ENCODE measurements at places on chromosomes 16 and 17.

DNA sequence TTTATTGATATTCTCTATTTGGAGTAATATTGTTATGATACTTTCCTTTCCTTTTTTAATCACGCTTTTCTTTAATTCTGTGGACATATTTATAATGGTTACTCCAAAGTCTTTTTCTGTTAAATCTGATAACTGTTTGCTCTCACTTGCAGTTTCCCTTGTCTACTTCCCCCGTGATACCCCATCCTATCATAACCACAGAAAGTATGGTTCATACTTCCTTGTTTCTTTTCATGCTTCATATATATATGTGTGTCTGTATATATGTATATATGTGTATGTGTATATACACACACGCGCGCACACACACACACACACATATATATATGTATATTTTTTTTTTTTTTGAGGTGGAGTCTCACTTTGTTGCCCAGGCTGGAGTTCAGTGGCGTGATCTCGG, 23.5 kb downstream of the SPECC1 start:
- DNase-seq: no peak

- DNase-seq: no peak
Measured at GRCh38 chr16:52439171-52439701, 107.7 kb downstream of the TOX3 start.

GRCh38 chr16:24102209-24102660, 153.9 kb upstream of the CACNG3 start:
- DNase-seq: no peak

GRCh38 chr17:3688852-3689261, 7.1 kb downstream of the P2RX5 start:
- DNase-seq: no peak

DNA sequence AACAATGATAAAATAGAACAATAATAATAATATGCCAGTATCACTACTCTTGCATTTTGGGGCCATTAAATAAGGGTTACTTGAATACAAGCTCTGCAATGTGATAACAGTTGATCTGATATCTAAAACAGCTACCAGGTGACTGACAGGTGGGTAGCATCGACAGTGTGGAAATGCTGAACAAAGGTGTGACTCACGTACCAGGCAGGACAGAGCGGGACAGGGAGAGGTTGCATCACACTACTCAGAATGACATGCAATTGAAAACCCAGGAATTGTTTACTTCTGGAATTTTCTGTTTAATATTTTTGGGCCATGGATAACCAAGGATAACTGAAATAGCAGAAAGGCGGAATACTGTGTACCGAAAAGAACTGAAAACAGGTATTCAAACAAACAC, 15.8 kb upstream of the ZNF19 start:
- DNase-seq: no peak

- DNase-seq: no peak
Measured at GRCh38 chr16:71794943-71795342, 13.7 kb downstream of the AP1G1 start.

GRCh38 chr17:74731347-74731605, 5.8 kb upstream of the RAB37 start:
- DNase-seq: no peak

DNA sequence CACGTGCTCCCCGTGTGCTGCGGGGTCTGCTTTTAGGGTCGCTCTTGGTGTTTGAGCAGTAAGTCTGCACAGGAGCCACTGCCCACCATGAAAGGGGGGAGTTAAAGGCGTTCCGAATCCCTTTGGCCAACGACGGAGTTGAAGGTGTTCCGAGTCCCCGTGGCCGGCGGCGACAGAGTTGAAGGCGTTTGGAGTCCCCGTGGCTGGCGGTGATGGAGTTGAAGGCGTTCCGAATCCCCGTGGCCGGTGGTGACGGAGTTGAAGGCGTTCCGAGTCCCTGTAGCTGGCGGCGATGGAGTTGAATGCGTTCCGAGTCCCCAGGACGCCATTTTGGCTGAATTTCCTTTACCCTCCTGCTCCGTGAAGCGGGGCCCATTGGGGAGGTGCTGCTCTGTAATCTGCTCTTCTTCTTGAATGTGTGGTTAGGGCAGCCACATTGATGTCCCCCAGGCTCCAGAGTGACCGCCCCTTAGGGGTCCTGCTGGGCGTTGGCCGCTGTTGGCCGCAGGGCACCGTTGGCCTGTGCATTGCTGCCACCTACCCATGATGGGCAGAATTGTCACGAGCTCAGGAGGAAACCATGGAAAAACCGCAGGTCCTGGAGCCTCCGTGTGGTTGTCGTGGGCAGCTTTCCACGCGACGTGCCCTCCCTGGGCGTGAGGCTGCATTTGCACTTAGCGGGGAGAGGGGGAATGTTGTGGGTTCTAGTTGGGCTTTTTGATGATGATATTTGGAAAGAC, 73.7 kb upstream of the ZNF750 start:
- DNase-seq: no peak

DNA sequence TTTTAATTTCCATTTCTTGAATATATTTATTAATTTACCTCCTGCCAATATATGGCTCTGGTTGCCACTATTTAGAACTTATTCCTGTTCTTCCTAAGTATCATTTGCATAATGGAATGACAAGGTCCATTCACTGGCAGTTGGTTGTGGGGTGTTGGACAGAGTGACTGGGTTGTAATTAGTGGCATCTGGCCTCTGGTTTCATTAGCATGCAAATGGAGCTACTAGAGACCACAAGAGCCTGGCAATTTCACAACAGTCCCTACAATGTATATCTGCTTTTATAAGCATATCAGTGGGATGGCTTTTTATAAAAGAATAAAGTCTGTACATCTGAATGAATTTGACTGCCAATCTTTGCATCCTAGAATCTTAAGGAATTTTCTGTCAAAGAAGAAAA, 1030.9 kb upstream of the CDH8 start:
- DNase-seq: no peak

DNA sequence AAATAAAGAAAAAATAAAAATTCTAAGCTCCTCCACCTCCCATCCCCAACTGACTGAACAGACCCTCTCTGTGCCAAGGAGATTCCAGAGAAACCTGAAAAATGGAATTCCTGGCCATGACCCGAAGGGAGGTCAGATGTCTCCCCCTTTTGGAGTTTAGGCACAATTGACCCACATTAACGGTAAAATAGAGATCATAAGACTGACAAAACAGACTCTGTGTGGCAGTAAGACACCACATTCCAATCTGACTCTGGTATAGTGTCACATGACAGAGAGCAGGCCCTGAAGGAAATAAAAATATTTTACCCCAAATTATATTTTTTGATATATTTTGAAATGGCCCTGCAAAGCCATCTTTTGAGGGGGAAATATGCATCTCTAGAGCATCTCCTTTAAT, 115.1 kb upstream of the ZKSCAN2 start:
- no peak for DNase-seq

GRCh38 chr16:1142911-1143310, 10.0 kb upstream of the CACNA1H start:
- no peak for DNase-seq
